ENCODE measurements at places on chromosomes 1 and 21.

- no peak for DNase-seq
Observed at GRCh38 chr1:150563340-150564038, 14.3 kb downstream of the ADAMTSL4 start.

- no peak for DNase-seq
Observed at GRCh38 chr1:152359906-152360305, at the start of gene FLG2. TSS of gene FLG2 (minus strand) at chr1:152360006. CDS start at chr1:152358884, 1,122 bp downstream.

DNA sequence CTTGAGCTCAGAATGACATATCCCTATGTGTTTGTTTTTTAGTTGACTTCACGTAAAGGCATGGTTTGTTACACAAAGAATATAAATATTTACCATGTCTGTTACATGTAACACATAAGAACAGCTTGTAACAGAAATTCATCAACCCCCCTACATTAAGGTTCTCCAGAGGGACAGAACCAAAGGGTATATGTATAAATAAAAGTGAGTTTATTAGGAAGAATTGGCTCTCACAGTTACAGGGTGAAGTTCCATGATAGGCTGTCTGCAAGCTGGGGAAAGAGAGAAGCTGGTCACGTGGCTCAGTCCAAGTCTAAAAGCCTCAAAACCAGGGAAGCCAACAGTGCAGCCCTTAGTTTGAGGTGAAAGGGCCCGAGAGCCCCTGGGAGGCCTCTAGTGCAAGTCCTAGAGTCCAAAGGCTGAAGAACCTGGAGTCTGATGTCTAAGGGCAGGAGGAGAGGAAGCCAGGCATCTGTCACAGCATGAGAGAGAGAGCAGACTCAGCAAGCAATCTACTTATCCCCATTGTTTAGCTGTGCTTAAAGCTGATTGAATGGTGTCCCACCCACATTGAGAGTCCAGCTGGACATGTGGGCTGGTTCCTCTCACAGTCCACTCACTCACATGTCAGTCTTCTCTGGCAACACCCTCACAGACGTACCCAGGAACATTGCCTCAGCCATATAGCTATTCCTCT lies 15.8 kb downstream of the THRAP3 start:
- DNase-seq = no peak

DNA sequence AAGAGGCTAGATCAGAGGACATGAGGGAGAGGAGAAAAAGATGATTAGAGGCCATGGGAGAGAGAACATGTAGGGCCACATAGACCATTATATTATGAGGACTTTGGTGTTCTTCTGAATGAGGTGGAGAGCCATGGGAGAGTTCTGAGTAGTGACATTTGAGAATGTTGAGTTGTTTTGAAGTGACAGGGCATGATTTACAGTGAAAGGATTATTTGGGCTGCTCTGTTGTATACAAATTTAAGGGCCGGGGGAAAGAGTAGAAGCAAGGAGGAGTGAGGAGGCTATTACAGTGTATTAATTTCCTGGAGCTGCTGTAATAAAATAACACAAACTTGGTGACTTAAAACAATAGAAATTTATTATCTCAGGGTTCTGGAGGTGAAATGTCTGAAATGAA lies 102.5 kb upstream of the RGS4 start:
- no peak for DNase-seq

- no peak for DNase-seq
Observed at GRCh38 chr1:47948126-47948525, 49.1 kb downstream of the TRABD2B start.

DNA sequence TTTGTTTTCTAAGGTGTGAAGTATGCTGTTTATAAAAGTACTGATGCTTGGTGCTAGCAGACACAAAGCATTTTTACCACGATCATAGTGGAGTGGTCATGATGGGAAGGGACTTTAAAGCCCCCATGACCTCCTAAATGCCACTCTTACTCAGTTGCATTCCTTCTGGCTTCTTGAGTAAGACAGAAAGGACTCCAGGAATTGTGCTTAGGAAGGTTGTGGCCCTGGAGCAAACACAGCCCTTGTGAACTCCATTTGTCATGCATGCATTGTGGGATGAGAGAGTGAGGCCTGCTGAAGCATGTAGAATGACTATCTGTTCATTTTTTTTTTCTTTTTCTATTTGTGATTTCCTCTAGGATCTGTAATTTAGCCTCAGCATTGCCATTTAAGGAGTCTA lies 34.2 kb downstream of the AK5 start:
- no peak for DNase-seq

DNA sequence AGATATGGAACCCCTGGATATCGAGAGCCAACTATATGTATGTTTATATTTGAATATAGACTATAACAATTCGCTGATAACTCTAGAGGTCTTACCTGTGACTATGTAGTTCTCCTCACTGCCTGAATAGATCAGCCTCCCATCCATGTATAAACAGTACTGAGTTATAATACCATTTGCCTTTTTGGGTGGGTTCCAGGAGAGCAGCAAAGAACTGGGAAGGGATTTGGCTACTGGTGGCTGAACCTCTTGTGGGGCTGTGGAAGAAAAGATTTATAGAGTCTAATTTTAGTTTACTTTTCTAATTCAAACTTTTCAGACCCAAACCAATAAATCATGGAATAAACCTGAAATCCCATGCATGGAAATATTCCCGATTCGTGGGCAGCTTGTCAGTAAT lies 376.9 kb downstream of the USH2A start:
- no peak for DNase-seq

GRCh38 chr1:217244971-217245370 lies 385.9 kb downstream of the GPATCH2 start:
- no peak for DNase-seq

DNA sequence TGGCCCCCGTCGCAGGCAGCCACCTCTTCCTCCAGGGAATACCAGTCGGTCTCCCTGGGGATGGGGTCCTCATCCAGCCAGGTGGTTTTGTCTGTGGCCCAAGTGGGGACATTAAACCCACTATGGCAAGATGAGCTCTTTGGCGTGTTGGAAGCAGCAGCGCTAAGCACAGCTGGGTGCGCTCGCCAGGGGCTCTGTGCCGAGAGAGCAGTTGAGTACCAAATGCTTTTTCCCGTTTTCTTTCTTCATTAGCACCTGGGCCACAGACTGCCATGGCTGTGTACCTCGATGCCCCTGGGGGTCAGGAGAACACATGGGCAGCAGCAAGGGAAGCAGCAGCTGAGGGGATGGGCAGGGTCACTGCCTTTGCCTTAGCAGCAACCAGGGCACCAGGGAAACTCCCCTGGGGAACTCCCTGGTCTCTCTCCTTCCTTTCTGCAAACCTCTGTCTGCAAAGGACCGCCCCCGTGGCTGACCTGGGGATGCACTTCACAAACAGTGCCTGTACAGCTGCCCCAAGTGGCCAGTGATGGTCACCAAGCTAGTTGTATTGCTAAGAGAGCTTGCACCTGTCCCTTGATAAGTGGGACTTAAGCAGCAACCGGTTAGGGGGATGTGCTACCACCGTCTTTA lies 31.1 kb downstream of the EDARADD start:
- peak; percentile 32 for DNase-seq

DNA sequence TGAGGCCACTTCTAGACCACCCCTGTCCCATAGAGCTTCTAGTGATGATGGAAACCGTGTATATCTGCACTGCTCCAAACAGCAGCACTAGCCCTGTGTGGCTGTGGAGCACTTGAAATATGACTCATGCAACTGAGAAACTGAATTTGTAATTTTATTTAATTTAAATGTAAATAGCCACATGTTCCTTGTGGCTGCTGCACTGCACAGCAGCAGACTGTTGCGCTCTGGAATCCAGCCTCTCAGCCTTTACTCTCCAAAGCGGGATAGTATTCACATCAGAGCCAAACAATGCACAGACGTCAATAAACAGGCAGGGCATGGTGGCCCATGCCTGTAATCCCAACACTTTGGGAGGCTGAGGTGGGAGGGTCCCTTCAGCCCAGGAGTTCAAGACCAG lies 12.0 kb downstream of the CAPN2 start:
- no peak for DNase-seq

- DNase-seq = no peak
Observed at GRCh38 chr1:18160290-18160942, 52.8 kb downstream of the IGSF21 start.

GRCh38 chr1:150173141-150173585 lies 23.4 kb downstream of the PLEKHO1 start:
- DNase-seq = no peak

DNA sequence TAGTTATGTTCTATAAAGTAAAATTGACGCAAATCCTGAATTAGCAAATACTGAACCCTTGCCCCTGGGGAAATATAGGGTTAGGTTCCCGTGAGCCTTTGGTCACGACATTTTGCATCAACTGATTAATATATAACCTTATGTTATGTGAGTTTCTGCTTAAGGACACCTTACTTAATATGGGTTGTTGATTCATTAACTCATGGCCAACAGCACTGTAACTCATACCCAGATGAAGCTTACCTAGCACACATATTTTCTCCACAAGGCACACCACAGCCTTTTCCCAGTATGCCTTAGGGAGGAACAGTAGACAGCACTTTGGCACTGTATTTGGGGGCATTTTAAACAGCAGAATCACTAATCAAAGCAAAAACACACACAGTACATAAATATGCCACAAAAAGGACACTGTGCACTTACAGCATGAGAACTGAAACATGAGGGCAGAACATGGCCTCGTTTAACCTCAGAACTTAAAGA lies 15.1 kb downstream of the INAVA start:
- DNase-seq = no peak

- DNase-seq = no peak
Observed at GRCh38 chr1:40064797-40065499, 24.4 kb downstream of the CAP1 start.

GRCh38 chr1:39446986-39447567 lies 44.4 kb upstream of the BMP8A start:
- DNase-seq = no peak

DNA sequence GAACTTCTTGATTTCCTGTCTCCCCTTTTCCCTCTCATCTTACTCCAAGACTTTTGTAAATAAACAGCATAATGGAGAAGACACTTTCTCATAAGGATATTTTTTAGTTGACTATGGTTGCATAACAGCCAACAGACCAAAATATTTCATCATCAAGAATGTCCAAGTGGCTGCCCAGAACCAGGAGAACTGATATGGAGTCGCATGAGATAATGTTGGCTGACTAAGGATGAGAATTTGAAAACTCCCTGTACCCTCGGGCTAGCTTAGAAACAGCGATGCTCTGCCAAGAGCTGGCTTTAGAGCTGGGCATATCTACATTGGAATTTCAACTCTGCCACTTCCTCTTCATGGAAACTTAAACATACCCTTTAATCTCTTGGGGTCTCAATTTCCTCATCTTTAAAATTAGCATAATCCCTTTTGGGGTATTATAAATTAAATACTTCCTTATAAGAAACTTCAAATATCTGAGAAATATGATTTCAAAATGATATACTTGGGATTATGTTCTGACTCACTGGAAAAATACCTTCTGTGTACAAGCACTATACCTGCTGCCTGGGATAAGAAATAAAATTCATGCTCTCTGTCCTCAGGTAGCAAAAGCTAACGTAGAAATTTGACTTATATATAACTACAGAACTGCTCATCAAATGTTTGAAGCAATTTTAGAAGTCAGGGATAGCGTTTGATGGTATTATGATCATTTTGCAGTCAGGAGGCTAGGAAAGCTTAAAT lies 777.3 kb downstream of the LTN1 start:
- DNase-seq = no peak

- DNase-seq = no peak
Observed at GRCh38 chr1:90724361-90724760, 7.3 kb upstream of the BARHL2 start.

All from WTC11 (cell line).